ENCODE measurements at places on chromosomes 1 and 21. TPM values are rescaled to one million over a fixed set of nuclear protein-coding genes. Genes with fewer than 3 reads are reported as not detected.

The WNT2B gene
- 14.7 TPM for total RNA-seq

- DNase-seq = no peak
Measured at GRCh38 chr1:71166178-71167173, 85.6 kb upstream of the ZRANB2 start.

DNA sequence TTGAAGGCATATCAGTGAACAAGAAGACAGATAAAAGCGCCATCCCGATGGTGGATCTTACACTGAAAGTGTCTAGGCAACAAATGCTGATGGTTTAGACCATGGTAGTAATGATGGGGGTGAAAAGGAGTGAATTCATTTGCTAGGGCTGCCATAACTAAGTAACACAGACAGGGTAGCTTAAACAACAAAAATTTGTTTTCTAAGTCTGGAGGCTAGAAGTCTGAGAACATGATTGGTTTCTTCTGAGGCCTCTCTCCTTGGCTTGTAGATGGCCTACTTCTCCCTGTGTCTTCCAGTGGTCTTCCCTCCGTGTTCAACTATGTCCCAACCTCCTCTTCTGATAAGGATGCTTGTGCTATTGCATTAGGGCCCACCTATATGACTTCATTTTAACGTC is 13.4 kb upstream of the RAB3B start:
- DNase-seq = no peak

DNA sequence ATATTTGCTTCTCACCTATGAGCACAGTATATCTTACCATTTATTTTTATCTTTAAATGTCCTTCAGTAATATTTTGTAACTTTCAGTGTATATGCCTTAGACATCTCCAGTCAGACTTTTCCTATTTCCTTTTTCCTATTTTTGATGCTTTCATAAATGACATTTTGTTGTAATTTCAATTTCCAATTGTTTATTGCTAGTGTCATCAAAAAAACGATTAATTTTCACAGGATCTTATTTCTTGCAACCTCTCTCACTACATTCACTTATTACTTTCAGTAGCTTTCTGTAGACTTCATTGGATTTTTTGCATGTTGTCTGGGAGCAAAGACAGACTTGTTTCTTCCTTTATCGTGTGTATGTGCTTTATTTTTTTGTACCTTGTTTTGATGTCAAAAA is 602.4 kb downstream of the AJAP1 start:
- no peak for DNase-seq

The LRIF1 gene
- total RNA-seq = 54.3 TPM

DNA sequence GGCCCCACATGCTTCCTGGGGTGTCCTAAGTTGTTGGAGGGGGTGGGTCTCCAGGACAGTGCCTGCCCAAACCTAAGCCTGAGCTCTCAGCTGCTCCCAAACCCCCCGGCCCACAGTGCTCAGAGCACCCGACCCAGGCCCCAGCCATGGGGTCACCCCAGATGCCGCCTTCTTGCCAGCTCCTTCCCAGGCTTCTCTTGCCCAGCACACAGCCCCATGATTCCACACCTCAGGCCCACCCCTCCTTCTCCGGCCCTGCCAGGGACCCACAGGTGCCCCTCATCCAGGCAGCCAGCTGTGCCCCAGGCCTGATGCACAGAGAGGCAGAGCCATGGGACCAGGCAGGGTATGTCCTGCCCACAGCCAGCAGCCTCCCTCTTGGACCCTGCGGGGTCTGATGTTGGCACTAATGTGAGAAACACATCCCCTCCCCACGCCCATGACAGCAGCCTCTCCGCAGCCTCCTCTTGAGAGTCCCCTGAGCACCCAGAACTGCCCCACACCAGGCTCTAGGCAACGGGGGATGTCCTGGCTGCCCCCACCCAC is 4.9 kb downstream of the WNT9A start:
- DNase-seq = peak; percentile 11

GRCh38 chr1:8312235-8313218 is 5.4 kb upstream of the SLC45A1 start:
- no peak for DNase-seq

GRCh38 chr1:173409613-173410012 is 67.5 kb upstream of the PRDX6 start:
- DNase-seq = peak; percentile 80

The SLC6A17 gene
- total RNA-seq = 4.5 TPM

DNA sequence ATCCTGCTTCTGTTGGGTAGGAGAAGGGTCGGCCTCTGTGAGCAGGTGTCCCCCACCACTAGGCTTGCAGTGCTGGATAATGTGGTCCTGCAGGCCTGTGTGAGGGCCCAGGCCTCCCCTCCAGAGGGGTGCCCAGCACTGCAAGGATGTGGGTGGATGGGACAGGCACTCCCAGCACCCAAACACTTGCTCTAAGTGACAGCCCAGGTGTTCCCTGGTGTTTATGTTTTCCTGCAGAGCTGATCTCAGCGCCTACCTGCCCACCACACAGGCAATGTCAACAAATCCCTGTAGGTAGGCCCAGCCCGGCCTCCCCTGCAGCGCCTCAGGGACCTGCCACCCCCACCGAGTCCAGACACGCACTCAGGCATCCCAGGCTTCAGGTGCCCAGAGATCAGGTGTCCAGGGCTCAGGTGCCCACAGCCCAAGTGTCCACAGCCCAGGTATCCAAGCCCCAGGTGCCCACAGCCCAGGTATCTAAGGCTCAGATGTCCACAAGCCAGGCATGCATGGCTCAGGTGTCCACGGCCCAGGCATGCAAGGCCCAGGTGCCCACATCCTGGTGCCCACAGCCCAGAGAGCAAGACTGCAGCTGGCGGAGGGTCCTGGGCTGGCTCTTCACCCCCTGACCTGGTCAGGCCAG is 59.2 kb downstream of the WNT9A start:
- DNase-seq = peak; percentile 9

The SPATA46 gene
- total RNA-seq = 12.7 TPM

DNA sequence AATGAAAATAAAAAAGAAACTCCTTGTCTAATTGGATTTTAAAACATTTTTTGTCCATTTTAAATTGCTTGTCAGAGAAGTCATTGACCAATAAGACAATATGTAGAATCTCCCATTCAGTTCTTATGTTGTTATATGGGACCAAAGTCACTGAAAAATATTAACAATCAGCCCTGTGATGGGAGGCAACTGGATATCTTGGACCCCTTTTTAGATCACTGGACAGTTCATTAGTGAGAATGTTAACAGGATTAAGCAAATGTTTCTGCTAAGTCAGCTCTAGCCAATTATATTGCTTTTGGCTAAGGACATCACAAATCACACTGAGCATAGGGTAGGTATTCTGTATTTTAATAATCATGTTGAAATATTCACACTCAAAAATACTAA is 609.1 kb upstream of the USP24 start:
- no peak for DNase-seq

The KCNE1 gene
- total RNA-seq = 16.7 TPM

The LRRC71 gene
- total RNA-seq = 23.1 TPM

The FCGR3A gene
- 2.0 TPM for total RNA-seq

DNA sequence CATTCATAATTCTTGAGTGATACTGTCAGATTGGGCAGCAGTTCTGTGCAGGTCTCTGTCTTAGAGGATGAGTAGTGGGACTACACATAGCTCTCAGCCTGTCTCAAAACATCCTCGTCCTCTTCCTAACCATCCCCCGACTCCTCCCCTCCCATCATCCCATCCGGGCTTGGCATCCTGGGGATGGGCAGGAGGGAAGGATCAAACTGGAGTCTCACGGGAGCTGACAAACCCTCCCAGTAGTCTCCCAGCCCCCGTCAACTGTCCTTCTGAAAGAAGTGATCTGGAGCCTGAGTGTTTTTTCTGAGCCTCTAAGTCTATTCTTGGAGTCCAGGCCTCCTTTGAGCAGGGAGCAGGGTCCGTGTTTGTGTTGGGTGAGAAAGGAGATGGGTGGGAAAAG is 102.0 kb downstream of the PAX7 start:
- DNase-seq = no peak

Data from testis (tissue), 5 donors.